ENCODE measurements at places on chromosomes 5 and 9. TPM values are rescaled to one million over a fixed set of nuclear protein-coding genes. Genes with fewer than 3 reads are reported as not detected.

Gene ADAMTSL1
- not detected for total RNA-seq

Gene SLC6A3
- not detected for total RNA-seq

Gene DNAH5
- not detected for total RNA-seq

Gene SMAD5
- total RNA-seq: 2.3 TPM

Gene HAVCR1
- total RNA-seq: 4.3 TPM

All from activated naive CD4-positive, alpha-beta T cell treated with anti-CD3 and anti-CD28 coated beads, Interleukin-2, amount 10 ng/mL, durations not matched to agents 5 hours and 36 hours (primary cell).